ENCODE measurements at places on chromosomes 13 and 19. TPM values are rescaled to one million over a fixed set of nuclear protein-coding genes. Genes with fewer than 3 reads are reported as not detected.

TMPRSS9 gene
- 0.41 TPM for total RNA-seq

AMH gene
- 0.82 TPM for total RNA-seq

MUC16 gene
- not detected for total RNA-seq

PNPLA6 gene
- total RNA-seq = 45.2 TPM

CRX gene
- not detected for total RNA-seq

GRCh38 chr13:74062933-74063332 is 71.3 kb downstream of the KLF12 start:
- DNase-seq = no peak

- DNase-seq = no peak
These were observed 46.7 kb downstream of the OR10H4 start for GRCh38 chr19:15995536-15995935.

DNA sequence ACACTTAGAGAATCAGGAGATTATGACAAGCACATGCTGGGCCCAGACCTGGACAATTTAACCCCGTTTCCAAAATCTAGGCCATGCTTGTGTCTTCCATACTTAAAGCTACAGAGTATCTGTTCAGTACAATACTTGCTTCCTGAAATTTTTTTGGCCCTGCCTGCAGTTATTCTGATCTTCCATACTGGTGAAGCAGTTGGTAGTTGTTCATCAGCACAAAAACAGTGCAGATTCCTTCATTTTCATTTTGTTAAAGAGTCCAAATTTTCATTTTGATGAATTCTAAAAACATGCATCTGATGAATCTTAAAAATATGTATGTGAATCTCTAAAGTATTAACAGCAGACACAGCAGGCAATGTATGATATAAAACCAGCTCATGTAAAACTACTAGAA is 49.2 kb downstream of the POLR1D start:
- no peak for DNase-seq

GRCh38 chr13:104823709-104824108 is 1711.8 kb downstream of the EFNB2 start:
- no peak for DNase-seq
